ENCODE measurements at places on chromosomes 4 and X.
A peak's percentile ranks its signal among the peaks of the same experiment; 100 is the strongest.

GRCh38 chrX:134885336-134886001, 105.3 kb upstream of the SMIM10 start:
- DNase-seq = no peak

DNA sequence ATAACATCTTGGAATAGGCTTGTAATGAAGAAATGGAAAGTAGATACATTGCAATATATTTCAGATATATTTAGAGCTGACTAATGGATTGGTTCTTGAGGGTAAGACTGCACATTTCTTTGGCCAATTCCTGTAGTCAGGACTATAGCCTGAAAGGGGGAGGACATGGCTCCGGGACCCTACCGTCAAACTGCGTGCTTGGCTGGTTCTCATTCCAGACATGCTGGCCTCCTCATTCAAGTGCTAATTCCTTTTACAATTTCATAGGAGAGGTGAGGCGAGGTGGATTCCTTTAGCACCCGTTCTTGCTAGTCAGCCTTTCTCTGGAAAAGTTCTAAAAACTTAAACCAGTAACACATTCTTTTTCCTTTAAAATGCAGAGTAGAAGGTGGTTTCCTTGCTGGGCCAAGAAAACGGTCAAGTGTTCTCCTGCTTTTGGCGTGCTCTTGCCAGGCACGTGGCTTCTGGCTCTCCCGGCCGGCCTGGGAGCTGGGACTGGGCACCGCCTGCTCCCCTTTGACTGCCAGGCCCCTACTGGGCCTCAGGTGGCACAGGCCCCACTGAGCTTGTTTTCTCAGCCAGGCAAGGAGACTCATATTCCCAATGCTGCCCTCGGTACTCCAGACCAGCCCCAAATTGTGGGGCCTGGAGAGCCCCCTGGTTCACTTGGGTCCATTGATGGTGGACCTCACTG, 167.2 kb downstream of the STK32B start:
- DNase-seq = no peak

DNA sequence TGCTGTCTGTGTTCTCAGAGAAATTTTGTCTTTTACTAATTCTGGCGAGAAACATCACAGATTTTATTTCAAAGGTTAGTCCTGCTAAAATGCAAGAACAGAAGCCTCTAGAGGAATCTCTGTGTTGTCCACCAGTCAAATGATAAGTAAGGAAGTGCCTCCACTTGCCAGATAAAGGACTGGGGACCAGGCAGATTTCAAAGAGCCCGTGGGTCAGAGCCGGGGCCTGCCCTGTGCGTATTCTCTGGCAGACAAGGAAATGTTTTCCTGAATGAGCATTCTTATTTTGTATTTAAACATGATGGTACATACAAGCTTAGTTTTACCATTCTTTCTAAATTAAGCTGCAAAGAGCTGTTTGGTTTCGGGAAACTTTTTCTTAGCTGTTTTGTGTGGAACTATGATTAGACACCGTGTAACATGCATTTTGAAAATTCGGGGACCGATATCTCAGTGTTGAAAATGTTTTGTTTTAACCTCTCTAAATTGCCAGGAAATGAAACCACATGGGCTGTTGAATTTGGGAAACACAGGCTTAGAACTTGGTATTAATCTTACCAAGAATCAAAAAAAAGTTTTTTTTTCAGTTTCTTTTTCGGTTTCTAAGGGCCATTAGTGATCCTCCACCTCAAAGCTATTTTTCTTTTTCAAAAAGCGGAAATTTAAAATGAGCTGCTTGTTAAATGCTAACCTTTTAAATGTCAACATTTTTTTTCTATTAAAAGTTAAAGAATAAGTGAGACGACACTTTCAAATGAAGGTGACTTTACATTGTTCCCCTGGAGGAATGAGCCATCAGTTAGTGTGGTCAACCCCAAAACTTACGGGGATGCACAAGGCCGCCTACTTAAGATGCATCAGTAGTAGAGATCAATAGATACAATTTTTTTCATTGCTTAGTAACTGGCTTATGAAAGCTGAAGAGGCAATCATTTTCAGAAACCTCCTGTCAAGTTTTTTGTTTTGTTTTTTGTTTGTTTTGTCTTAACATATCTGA, 89.6 kb upstream of the MTM1 start:
- DNase-seq = no peak

- DNase-seq = no peak
Measured at GRCh38 chr4:47075262-47075661, 43.9 kb downstream of the GABRB1 start.

DNA sequence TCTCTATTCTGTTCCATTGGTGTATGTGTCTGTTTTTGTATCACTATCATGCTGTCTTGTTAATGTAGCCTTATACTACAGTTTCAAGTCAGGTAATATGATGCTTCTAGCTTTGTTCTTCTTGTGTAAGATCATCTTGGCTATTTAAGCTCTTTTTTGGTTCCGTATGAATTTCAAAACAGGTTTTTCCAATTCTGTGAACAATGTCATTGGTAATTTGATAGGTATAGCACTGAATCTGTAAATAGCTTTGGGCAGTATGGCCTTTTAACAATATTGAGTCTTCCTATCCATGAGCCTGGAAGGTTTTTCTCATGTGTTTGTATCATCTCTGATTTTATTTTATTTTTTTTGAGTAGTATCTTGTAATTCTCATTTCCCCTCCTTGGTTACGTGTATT, 94.3 kb downstream of the ANAPC10 start:
- no peak for DNase-seq

GRCh38 chr4:2915789-2916188, 47.4 kb downstream of the NOP14 start:
- no peak for DNase-seq

DNA sequence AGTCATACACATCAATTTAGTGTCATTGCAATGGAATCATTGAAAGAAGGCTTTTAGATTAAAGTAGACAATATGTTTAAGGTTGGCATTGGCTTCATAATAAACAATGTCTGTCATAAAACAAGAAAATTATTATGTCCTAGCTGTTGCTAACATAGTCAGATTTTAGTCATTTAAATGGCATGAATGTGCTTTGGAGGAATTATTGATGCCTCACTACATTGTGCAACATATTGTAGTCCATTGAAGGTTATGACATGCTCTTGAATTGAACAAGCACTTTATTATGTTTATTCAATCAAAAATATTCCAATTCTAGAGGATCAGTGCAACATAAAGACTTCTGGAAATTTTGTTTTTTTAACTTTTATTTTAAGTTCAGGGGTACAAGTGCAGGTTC, 489.8 kb upstream of the AMOT start:
- DNase-seq = no peak

DNA sequence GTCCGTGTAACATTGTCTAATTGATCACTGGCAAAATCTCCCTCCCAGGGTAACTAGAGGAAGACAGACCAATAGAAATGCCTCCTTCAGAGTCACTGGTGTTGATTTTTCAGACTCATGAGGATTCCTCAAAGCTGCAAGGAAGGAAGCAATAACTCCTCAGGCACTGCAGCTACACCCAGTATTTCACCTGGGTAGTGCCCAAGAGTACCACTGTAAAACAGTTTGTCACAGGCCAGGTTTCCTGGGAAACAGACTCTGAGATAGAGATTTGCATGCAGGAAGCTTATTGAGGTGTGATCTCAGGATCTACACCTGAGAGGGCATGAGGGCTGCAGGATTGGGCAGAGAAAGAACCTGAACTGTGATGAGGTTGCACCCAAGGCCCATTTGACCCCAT, 240.7 kb upstream of the ATP6AP2 start:
- DNase-seq = no peak

DNA sequence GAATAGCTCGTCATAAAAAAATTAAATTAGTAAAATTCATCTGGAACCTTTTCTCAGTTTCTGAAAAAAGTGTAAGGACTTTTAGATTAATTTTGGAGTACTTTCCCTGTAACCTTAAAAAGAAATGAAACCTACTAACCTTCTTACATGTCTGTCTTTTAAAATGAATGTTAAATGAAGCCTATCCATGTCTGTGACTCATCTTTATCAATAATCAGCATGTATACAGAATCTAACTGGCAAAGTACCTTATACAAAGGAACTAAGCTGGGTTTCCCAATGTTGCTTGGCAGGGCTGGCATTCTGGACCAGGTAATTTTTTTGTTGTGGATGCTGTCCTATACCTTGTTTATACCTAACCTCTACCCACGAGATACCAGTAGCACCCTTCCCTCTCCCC, 13.6 kb downstream of the FBXW7 start:
- DNase-seq = no peak

DNA sequence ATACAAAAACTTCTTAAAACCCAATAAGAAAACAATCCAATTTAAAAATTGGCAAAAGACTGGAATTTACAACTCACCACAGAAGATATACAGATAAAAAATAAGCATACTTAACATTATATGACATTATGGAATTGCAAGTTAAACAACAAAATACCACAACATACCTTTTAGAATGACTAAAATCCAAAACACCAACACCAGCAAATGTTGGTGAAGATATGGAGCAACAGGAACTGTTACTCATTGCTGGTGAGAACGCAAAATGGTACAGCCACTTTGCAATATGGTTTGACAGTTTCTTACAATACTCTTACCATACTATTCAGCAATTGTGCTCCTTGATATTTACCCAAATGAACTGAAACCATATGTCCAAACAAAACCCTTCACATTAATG, 112.4 kb downstream of the ADGRL3 start:
- DNase-seq = no peak

DNA sequence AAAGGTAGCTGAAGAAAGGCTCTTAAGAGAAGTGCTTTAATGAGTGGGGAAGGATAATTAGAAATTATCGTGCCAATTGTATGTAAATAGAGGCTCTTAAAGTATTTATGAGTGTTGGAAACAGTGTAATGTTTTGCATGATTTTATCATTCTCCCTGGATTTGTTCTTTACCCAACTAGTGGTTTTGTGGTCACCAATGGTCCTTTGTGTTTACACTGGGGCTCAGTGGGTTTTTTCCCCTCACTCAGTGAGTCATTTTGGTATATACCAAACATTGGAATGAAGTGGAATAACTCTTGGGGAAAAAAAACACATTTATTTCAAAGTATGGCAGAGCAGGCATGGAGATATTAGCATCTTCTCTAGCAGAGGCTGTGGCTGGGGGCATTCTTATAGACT, 20.8 kb upstream of the LGI2 start:
- no peak for DNase-seq

GRCh38 chr4:384311-385010, 46.8 kb downstream of the ZNF141 start:
- DNase-seq = peak; percentile 97

DNA sequence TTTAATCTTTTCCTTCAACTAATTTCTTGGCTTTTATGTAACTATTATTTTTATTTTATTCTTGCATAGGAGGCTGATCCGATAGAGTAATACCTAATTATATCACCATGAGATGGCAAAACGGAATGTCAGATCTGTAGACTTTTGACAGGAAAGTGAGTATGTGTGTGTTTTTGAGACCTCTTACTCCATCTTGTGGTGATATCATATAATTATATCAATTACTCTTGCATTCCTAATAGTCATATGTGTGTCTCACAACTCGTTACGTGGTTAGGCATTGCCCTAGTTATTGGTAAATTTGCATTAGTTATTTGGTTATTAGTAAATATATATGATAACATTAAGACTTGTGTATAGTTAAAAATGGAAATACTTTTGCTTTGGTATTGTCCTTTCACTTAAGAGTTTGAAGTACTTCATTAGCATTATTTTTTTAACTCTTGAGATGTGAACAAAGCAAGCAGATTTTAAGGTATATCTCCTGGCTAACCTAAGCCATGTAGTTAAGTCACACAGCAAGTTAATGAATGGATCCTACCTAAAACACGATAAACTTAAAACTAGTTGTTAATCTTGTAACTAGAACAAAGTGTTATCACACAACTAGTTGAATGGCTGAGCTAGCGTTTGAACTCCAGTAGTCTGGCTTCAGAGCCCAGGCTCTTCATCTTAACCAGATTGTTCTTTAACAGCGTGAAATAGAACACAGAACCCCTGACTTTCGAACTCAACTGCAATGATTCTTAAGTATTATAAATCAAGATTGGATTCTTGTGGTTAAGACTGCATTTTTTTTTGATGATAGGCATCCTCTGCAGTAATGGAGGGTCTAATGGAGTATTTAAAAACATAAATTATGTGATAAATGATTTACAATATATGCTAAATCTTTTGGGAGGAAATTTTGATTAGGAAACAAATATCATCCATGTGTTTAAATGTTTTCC, 67.1 kb downstream of the PGRMC2 start:
- peak; percentile 20 for DNase-seq

GRCh38 chr4:135269125-135269890, 1067.7 kb upstream of the PABPC4L start:
- no peak for DNase-seq

- no peak for DNase-seq
Measured at GRCh38 chr4:7587433-7588405, 153.0 kb upstream of the PSAPL1 start.

DNA sequence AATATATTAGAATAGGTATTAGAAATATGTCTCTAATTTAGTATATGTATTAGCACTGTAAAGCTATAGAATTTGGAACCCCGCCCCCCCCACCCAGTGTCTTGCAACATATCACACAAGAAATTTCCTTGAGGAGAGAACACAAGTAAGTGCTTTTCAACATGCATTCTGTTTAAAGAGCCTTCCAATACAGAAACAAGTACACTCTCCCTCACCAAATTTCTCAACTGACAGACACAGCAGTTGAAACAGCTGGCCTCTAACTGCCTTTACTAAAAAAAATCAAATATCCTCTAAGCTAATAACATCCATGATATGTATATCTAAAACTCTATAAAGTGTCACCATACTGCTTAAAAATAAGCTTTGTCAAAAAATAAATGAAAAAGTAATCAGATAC, 12.4 kb downstream of the CAMK2D start:
- no peak for DNase-seq

DNA sequence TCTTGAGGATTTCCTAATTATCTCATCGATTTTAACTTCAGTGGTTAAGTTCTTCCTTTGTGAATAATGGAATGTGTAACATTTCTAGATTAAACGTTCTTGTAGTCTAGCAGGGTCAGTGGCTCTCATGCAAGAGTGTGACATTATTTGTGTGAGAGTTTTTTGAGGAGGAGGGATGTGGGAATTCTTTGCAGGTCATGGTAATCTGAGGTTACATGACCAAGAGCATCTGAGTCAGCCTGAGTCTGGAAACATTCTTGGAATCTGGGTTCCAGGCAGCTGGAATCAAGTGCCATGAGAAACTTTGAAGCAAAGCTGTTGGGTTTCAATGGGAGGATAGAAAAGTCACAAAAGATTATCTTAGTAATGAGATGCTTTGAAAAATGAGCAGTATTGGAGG, 49.5 kb downstream of the GK start:
- no peak for DNase-seq

- no peak for DNase-seq
Measured at GRCh38 chrX:108298165-108298602, 140.0 kb downstream of the COL4A6 start.

- DNase-seq = no peak
Measured at GRCh38 chrX:9781941-9782340, 4.3 kb upstream of the SHROOM2 start.

DNA sequence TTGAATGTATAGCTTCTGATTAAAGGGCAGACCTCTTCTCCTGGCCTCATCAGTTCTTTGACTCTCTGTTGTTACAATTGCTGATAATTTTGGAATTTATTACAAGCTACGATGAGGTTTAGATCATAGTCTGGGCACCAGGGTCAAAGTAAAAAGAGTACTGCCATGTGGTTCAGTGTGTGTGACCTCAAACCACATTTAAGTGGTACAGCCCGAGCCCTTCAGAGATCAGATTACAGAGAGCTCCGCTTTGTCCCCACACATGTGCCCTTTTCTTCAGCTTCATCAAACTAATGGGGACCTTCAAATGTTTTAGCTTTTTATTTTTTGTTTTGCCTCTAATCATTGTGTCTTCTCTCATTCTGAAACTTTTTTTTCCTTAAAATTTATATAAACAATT, 37.1 kb downstream of the SPANXN2 start:
- no peak for DNase-seq

All from OCI-LY7 (cell line).